ENCODE measurements at places on chromosomes 2 and 18. TPM values are rescaled to one million over a fixed set of nuclear protein-coding genes. Genes with fewer than 3 reads are reported as not detected.

WNT10A gene
- total RNA-seq: not detected

CTLA4 gene
- total RNA-seq: 0.30 TPM

MALL gene
- 171 TPM for total RNA-seq

CCDC148 gene
- total RNA-seq: not detected

RGPD5 gene
- 6.5 TPM for total RNA-seq

DNAJC5G gene
- not detected for total RNA-seq

SLC5A7 gene
- total RNA-seq: not detected

SPC25 gene
- 18.8 TPM for total RNA-seq

ABCB11 gene
- 0.05 TPM for total RNA-seq

CD226 gene
- total RNA-seq: 0.13 TPM

IFIH1 gene
- total RNA-seq: 24.5 TPM

GKN1 gene
- total RNA-seq: not detected

YIPF4 gene
- total RNA-seq: 13.5 TPM

KIAA2012 gene
- not detected for total RNA-seq

TEX44 gene
- not detected for total RNA-seq

LHCGR gene
- total RNA-seq: not detected

MARS2 gene
- 6.6 TPM for total RNA-seq

NEU2 gene
- not detected for total RNA-seq

SCYGR4 gene
- total RNA-seq: not detected

OSR1 gene
- total RNA-seq: not detected

TBR1 gene
- total RNA-seq: not detected

CYTIP gene
- total RNA-seq: not detected

SPTBN1 gene
- 261 TPM for total RNA-seq

SLC39A10 gene
- 19.3 TPM for total RNA-seq

FAM228A gene
- total RNA-seq: 2.4 TPM

IFT172 gene
- total RNA-seq: 17.4 TPM

PTRHD1 gene
- total RNA-seq: 61.0 TPM

IHH gene
- not detected for total RNA-seq

SLC16A14 gene
- 1.5 TPM for total RNA-seq

CYP26B1 gene
- total RNA-seq: 19.7 TPM

CROCC2 gene
- total RNA-seq: not detected

GPBAR1 gene
- total RNA-seq: not detected

SP5 gene
- total RNA-seq: not detected

EFHD1 gene
- total RNA-seq: not detected

ST8SIA5 gene
- not detected for total RNA-seq

FARP2 gene
- 20.3 TPM for total RNA-seq

TAF1B gene
- 14.0 TPM for total RNA-seq

ABHD1 gene
- not detected for total RNA-seq

CRYBA2 gene
- not detected for total RNA-seq

CCDC74A gene
- total RNA-seq: 6.6 TPM

STAT4 gene
- total RNA-seq: not detected

ELOA2 gene
- total RNA-seq: not detected

IL36G gene
- total RNA-seq: not detected

CEBPZ gene
- total RNA-seq: 40.5 TPM

IL1F10 gene
- total RNA-seq: not detected

COMMD1 gene
- total RNA-seq: 76.6 TPM

CPLX4 gene
- total RNA-seq: not detected

SNED1 gene
- total RNA-seq: 4.3 TPM

CHST9 gene
- total RNA-seq: not detected

BCL2 gene
- 0.27 TPM for total RNA-seq

All from mammary microvascular endothelial cell (primary cell).